ENCODE measurements at places on chromosomes 4 and X.

DNA sequence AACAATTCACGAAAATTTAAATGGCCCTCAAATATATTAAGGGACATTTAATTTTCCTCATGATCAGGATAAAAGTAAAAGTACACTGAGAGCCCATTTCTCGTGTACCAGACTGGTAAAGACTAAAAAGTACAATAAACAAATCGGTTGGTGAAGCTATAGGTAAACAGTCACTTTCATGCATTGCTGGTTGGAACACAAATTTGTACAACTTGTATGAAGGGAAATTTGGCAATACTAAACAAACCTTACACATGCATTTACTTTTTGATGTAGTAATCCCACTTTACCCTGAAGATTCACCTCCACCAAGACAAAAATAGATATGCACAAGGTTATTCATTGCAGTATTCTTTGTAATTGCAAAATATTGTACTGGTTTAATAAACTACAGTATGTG lies 31.4 kb upstream of the MBNL3 start:
- DNase-seq: no peak

DNA sequence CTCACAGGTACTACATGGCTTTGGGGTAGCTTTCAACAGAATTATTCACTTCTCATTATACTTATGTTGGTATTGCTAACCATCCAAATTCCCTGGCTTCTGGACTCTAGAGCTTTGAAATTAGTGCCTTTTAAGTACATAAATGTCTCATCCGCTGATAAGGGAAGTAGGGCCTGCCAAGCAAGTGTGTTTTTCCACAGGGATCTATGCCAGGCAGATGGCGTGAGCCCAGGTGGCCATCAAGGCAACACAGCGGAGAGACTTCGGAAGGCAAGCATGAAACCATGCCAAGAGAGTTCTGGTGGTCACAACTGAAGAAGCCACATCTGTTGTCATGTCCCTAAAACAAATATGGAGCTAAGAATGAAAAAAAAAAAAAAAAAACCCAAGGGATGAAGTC lies 503.1 kb upstream of the LCORL start:
- no peak for DNase-seq

DNA sequence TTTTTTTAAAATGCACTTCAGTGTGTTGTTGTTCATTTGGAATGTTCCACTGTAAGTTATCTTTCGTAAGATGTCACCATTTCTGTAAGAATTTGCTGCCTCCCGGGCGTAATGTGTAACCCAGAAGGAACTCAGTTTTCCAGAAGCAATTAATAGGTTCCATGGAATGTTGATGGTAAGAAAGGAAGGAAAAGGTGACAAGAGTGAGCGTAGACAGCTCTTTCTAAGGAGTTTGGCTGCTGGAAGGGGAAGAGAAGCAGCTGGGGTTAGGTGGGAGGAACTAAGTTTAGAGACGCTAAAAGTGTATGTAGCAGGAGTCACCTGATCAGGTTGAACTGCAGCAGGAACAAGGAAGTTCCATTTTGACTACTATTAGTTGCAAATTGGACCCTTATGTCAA lies 35.9 kb downstream of the PNMA5 start:
- no peak for DNase-seq

- DNase-seq: no peak
These were observed 56.1 kb downstream of the PLS3 start for GRCh38 chrX:115616943-115617563.

- DNase-seq: no peak
These were observed 692.0 kb upstream of the GRID2 start for GRCh38 chr4:91611782-91612181.

DNA sequence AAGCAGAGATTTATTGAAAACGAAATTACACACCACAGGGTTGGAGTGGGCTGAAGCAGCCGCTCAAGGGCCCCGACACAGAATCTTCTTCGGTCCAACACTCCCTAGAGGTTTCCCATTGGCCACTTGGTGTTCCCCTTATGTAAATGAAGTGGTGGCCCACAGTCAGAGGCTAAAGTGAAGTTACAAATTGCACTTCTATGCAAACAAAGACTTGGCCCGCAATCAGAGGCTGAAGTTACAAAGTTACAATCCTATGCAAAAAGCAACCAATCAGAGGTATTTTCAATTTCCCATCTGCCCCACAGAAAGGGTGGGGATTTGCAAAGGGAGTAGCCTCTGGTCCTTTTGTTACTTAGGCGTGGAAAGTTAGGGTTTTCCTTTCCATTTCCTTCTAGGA lies 35.7 kb upstream of the SLC25A43 start:
- no peak for DNase-seq

DNA sequence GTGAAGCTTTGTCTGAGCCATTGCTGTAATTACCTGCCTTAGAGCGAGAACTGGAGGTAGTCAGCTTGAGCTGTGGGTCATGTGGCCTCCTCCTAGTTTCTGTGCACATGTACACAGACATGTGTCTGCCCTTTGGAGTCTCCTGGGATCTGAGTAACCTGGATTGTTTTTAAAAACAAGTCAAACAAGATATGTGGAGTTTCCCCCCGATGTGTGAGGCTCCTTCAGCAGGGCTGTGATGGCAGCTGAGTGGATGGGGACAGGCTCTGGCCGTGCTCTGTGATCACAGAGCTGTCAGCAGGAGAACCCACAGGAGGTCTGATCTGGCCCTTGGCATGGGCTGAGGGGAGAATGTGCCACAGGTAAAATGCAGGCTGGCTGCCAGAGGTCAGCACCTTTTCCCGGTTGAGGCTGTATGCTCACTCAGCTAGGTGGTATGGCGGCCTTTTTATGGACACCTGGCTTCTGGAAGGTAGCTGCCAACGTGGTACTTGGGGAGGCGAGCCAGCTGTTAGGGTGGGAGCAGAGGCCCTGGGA lies 38.4 kb downstream of the NOP14 start:
- DNase-seq: no peak

DNA sequence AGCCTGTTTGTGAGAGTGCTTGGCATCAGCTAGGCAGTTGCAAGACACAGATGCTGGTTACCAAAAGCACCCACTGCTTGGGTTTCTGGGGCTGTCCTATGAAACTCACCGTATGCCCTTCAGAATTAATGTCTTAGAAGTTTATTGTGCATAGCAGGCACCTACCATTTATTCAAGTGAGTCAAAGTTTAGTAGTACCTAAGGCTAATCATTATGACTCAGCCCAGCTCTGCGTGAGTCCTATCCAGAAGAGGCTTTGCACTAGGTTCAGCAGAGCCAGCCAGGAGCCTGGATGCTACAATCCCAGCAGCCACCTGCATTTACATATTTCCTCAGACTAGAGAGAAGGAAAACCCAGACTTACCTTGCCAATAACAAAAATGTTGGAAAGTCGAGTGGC lies 4.2 kb downstream of the RPS4X start:
- no peak for DNase-seq
